ENCODE measurements at places on chromosomes 3 and 15.

GRCh38 chr3:24067483-24067882 is 122.4 kb downstream of the NR1D2 start:
- no peak for DNase-seq

DNA sequence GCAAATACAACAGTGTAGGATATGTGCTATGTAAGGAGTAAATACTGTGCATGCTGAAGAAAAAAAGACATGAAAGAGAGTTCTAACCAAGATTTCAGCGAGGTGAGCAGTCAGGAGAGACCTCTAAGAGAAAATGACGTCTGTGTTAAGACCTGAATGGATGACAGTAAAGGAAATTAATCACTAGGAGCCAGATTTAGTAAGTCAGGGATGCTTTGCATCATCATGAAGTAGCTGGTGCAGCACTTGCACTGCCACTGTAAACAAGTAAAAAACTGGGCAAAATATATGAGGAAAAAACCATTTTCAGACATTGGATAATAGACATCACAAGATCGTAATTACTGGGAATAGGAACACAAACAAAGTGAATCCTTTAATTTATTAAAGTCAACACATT is 32.6 kb downstream of the RTP4 start:
- no peak for DNase-seq

DNA sequence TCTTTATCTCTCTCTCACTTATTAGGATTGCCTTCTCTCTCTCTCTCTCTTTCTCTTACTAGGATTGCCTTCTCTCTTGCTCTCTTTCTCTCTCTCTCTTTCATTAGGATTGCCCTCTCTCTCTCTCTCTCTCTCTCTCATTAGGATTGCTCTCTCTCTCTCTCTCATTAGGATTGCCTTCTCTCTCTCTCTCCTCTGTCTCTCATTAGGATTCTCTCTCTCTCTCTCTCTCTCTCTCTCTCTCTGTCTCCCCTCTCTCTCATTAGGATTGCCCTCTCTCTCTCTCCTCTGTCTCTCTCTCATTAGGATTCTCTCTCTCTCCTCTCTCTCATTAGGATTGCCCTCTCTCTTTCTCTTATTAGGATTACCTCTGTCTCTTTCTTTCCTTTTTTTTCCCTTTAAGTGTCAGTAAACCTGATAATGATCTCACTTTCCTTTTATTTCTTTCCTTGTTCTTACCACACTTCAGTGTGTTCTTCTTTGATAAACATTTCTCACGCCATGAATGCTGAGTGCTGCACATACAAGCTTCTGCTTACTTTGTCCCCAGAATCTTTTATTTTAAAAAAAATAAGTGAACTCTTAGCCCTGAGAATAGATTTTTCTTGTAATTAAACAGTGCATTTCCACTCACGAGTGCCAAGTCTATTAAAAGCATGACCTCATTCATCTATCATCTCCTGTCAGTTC is 243.4 kb upstream of the TBC1D5 start:
- DNase-seq = no peak

- no peak for DNase-seq
These were observed 402 bp downstream of the WWTR1 start for GRCh38 chr3:149657321-149657925.

DNA sequence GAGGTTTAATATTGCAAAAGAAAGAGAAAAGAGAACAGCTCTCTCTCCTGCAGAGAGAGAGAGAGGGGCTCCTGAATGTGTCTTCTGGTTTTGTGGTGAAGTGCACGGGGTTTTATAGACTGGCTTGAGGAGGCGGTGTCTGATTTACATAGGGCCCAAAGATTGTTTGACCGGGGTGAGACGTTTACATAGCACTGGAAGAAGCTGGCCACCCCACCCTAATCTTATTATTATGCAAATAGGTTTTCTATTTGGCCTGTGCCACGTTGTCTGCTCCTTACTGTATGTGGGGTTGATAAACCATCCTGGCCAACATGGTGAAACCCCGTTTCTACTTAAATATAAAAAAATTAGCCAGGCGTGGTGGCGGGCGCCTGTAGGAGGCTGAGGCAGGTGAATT is 268.6 kb downstream of the SV2B start:
- DNase-seq = no peak

DNA sequence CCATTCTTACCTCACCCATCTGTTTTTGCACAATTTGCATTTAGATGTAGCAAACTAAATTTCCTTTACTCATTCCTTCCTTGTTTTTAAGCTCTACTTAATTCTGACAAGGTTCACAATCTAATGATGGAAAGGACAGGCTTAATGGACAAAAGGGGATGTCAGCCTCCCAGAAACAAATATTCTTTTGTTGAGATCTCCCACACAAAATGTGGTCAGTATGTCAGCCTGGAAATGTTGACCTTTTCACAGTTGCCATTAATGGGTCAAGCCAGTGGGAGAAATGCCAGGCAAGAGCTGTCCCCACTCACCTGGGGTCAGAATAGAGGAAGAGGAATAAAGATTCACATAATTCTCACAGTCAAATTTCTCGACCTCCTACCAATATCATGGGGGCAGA is 27.0 kb downstream of the WWTR1 start:
- no peak for DNase-seq

GRCh38 chr3:134134240-134134639 is 104.5 kb upstream of the SLCO2A1 start:
- DNase-seq = no peak

DNA sequence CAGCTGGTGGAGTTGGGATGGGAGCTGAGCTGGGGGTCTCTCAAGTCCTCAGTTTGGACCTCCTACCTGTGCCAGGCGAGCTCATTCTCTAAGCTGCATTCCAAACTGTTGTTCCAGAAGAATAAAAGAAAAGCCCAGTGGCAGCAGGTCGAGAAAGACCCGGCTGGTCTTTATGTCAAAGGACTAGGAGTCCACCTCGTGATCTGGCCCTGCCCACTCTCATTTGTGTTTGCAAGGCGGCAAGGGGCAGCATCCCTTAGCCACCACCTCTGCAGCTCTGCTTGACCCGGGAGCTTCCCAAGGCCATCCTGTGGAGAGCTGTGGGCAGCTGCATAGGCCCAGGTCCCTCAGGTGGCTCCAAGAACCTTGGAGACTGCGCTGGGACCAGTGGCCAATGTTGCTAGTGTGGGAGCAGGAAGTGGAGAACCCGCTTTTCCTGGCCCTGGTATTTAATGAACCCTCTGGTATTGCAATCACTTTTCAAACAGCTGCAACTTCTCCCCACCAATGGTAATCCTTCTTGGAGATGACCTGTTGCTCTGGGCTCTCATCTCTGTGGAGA is 30.9 kb downstream of the KY start:
- no peak for DNase-seq

- DNase-seq = peak; percentile 3
These were observed 780 bp upstream of the ACAD9 start for GRCh38 chr3:128878556-128879124.

GRCh38 chr15:101066501-101067408 is 147.6 kb downstream of the LRRK1 start:
- no peak for DNase-seq

DNA sequence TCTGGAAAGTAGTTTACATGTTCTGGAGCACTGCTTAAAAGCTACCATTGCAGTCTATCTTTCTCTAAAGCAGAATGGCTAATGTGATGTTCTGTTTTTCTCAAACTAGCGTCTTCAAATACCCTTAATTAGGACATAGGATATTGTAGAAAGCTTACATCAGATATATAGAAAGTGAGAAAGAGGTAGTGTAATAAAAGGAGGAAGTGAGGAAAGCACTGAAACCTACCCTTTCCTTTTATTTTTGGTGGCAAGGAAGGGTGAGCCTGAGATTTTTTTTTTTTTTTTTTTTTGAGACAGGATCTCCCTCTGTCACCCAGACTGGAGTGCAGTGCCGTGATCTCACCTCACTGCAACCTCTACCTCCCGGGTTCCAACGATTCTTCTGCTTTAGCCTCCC is 9.4 kb downstream of the SENP2 start:
- DNase-seq = no peak

- DNase-seq = no peak
These were observed 9.5 kb downstream of the TBC1D21 start for GRCh38 chr15:73882761-73883419.

DNA sequence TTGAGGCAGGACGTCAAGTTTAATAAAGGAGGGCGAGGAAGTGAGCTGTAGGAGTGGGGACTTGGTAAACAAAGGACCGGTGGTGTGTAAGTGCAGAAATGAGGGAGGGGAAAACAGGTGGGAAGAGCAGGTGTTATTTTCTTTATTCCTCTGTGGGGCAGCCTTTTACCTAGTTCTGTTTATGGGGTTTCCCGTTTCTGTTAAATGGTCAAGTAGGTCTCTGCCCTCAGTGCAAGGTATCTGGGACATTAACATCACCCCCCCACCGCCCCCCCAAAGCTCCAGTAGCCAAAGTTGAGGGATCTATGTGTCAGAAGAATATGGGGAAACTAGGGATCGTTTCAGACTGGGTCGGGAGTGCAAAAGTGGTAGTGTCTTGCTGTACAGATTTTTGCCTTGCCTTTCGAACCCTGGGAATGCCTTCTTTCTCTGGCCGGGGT is 893 bp downstream of the MGA start:
- no peak for DNase-seq

DNA sequence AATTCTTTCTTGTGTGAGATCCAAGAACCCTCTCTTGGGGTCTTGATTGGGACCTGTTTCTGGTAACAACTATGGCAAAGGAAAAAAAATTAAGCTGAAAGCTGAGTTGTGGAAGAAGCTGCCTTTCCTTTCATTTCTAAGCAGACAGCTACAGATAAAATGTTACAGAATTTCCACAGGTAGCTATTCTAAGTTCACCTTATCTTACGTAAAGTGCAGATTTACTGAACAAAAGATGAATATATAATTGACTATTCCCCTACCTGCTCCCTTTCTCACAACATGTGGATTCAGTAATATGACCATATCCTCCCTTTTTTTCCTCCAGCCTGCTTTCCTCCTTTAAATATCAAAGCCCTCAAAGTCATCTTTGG is 36.6 kb downstream of the CLEC3B start:
- DNase-seq = no peak

DNA sequence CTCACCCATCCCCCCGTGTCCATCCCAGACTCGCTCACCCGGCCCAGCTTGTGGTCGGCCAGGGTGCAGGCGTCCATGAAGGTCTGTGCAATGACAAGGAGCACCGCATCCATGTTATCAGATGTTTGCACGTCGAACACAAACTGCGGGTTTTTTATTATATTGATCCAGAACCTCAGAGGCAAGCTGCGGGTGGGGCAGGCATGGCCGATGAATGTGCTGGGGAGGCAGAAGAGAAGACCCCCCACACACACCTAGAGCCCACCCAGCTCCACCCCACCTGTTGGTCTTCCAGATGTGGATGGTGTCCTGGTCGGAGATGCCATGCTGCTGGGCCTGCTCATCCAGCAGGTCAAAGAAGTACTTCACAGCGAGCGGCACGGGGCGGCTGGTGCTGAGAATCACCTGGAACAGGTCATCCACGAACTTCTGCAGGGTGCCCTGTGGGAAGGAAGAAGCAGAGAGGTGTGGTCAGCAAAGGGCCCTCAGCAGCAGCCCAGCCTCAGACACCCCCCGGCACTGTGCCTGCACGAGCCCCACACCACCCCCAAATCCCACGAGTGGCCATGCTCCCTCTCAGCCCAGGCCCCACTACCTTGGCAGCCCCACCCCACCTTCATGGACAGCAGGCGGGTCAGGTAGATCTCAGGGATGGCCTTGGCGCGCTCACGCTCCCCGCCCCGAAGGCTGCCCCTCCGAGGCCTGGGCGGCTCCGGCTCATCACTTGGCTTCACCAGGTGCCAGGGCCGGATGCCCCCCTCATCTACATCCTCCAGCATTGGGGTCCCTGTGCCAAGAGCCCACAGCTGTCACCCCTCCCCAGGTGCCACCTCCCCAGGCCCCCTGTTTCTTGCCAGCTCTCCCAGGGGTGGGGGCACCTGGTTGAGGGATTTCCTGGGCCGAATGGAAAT is 20.3 kb downstream of the PLXNB1 start:
- DNase-seq = no peak

DNA sequence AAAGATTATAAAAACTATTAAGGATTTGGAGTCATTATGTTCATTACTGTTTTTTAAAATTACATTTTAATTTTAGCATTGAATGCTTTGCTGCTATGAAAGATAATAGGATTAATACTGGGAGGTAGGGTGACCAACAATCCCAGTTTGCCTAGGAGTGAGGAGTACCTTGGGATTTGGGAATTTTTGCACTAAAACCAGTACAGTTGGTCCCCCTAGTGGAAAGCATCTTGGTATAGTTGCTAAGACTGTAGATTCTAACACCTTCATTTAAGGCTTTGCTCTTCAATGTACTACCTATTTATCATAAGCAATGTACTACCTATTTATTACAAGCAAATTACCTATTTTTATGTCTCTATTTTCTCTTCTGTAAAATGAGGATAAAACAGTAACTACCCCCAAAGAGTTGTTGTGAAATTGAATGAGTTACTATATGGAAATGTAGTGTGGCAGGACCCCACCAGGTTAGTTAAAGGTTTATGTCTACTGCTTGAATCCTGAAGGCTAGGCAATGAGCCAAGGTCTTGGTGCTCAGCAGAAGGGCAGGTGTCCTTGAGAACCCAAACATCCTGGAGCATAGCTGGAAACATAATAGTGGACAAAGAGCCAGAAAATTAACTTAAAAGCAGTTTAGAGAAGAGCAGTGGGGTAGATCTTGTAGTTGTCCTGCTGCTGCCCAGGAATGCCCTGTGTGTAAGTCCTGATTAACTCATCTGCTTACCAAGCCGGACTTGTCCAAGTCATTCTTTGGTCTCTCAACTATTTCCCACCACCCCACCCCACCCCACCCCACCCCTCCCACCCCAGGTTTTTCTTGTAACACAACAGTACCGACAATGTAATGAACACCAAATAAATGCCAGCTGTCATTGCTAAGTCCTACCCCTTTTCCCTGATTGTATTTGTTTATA is 49.2 kb upstream of the NMD3 start:
- no peak for DNase-seq

GRCh38 chr15:85406916-85407315 is 26.5 kb downstream of the AKAP13 start:
- no peak for DNase-seq

GRCh38 chr15:68309024-68309423 is 31.5 kb downstream of the FEM1B start:
- no peak for DNase-seq

GRCh38 chr15:25171856-25172687 is 217.3 kb downstream of the SNRPN start:
- DNase-seq = peak; percentile 0

- DNase-seq = no peak
These were observed 122.4 kb downstream of the UBE2E2 start for GRCh38 chr3:23325466-23326065.

- DNase-seq = no peak
These were observed 29.9 kb downstream of the PDIA5 start for GRCh38 chr3:123096731-123097130.

DNA sequence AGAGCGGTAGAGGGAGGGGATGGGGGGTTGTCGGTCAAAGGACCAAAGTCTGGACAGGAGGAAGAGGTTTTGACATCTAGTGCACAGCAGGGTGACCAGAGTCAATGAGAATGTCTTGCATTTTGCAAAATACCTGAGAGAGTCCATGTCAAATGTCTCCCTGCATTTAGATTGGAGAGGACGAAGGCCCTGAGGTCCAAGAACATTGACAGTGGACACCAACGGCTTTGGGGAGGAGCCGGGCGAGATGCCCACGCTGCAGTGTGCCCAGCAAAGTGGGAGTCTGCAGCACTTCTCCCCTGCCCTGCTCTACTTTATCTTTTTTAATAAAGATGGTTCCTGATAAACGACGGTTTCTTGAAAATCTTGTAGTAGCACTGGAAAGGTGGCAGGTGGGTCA is 67.4 kb upstream of the TAMM41 start:
- no peak for DNase-seq

GRCh38 chr15:89067751-89068150 is 20.5 kb upstream of the ABHD2 start:
- DNase-seq = no peak

- no peak for DNase-seq
These were observed 48.9 kb downstream of the TMEM44 start for GRCh38 chr3:194584320-194584776.

- DNase-seq = no peak
These were observed 384.9 kb downstream of the ZBTB20 start for GRCh38 chr3:114762144-114762543.

Data from stimulated activated CD4-positive, alpha-beta T cell treated with anti-CD3 and anti-CD28 coated beads, Interleukin-15, amount 100 ng/mL, for 1 hour (primary cell).